ENCODE measurements at places on chromosomes 3 and 15.

GRCh38 chr15:41631880-41632470 is 28.2 kb upstream of the MGA start:
- DNase-seq: no peak

DNA sequence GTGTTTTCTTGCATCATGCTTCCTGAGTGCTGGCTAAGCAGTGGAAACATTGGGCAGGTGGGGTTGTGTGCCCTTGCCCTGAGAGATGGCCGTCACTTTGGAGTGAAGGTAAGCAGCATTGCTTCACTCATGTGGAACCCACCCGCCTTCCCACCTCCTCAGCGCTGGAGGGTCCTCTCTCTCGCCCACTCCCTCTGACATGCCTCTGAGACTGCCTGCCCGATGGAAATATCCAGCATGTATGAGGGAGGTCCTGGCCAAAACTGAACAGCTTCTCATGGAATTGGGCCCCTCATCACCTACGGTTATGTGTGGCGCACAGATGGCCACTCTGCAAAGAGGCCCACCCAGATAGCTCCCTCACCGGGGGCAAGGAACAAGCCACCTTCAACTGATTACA is 48.6 kb downstream of the SMAD3 start:
- DNase-seq: no peak

DNA sequence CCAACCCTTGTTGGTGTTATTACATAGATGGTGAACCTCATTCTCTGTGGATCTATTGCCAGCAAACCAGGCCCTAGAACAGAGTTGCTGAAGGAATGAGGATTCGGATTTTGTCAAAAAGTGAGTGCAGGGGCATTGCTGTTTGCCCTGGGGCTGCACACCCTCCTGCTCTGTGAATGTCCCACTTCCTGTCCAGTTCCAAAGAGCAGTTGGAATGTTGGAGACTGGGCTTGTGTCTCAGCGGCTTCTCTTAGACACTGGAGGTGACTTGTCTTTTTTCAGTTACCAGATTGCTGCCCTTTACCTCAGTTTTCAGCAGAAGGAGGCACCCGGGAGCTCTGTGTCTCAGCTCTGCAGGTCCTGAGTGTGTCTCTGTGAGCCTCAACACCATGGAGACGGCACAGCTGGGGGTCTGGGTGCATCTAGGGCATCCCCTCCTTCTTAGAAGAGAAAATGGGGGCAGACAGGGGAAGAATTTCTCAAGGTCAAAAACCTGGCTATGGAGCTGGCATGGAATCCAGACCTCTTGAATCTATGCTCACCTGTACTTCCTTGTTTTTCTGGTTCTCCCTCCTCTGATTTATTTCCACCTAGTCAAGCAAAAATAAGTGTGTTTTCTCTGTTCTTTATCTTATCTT is 46.3 kb downstream of the LIMD1 start:
- DNase-seq: no peak

DNA sequence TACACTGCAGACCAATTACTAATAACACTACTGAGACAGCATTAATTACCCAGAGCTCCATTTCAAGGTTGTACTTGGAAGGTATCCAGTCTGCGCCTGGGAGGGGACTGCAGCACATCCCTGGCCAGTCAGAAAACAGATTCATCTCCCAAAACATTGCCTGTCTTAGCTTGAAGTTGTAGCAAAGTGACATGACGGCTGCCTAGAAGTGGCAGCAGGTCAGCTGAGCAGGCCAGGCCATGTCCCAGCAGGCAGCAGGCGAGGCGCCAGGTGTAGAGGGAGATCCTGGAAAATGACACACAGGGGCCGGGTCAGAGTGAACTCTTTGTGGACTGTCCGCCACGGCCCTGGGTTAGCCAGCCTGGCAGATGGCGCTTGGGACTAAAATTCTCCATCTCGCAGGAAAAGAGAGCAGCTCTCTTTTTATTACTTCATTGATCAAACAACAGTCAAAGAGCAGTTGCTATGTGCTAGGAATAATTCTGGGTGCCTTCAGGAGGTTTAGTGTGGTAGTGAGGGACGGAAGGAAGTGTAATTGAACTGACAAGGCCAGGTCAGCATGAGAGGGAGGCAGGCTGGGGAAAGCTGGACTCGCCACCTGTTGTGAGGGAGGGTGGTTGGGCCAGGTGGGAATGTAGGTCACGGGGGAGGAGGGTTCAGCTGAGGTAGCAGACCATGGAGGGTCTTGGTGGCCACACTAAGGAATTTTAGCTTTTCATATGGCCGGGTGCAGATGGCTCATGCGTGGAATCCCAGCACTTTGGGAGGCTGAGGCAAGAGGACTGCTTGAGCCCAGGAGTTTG is 1.3 kb upstream of the MAP6D1 start:
- no peak for DNase-seq

DNA sequence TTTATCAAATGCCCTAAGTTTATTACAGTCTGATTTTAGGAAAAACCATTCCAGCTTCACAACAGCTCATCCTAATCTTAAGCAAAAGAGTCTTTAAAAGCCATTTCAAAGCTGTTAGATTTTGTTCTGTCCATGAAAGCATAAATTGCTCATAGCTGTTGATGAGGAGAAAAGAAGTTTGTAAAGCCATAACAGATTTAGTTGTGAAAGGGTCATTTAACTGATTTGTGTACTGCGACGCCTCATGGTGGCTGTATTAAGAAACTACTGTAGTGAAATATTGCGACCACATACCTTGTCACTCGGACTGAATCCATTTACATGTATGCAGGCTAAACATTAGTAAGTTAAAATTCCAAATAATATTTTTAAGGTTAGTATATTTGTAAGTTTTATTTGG is 20.9 kb downstream of the BBX start:
- DNase-seq: no peak

- DNase-seq: no peak
Measured at GRCh38 chr3:52018319-52019000, 22.8 kb upstream of the RPL29 start.

GRCh38 chr15:31230630-31231485 is 95.8 kb upstream of the KLF13 start:
- no peak for DNase-seq

- DNase-seq: no peak
Measured at GRCh38 chr3:445960-446359, 249.4 kb downstream of the CHL1 start.

DNA sequence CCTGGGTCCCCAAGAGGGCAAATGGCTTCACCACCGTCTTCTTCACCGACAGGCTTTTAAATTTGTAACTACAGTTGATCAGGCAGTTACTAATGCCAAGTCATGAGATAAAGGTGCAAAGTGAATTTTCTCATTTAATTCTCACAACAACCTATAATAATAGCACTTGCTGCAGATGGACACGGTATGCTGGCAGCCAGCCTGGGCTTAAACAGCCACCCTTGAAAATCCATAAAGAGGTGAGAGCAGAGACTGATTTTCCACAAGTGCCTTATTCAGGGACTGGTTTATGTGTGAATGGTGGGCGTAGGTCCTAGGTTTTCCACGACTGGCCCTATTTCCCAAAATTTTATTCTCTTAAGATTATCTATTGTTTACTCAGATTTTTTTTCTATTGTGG is 117.8 kb downstream of the RAB11A start:
- no peak for DNase-seq

GRCh38 chr3:23712656-23713559 is 92.8 kb upstream of the UBE2E1 start:
- no peak for DNase-seq

- DNase-seq: no peak
Measured at GRCh38 chr3:30768703-30769550, 125.5 kb downstream of the GADL1 start.

Data from CMK (cell line).